Vagina (tissue), 2 donors: ENCODE measurements at places on chromosomes 7 and 10.

GRCh38 chr10:121418126-121418777 lies 180.0 kb downstream of the FGFR2 start:
- no peaks in the 10 kb centered on the region for H3K36me3 ChIP-seq
- H3K4me1 ChIP-seq = no peaks in the 10 kb centered on the region
- DNase-seq = no peak
- H3K27me3 ChIP-seq = no peaks in the 10 kb centered on the region
- H3K4me3 ChIP-seq = no peak overlapping the region
- no peak overlapping the region for H3K27ac ChIP-seq

- H3K36me3 ChIP-seq = no peaks in the 10 kb centered on the region
- H3K4me1 ChIP-seq = peaks cover 8% of the 10 kb centered on the region
- H3K27me3 ChIP-seq = no peaks in the 10 kb centered on the region
Observed at GRCh38 chr10:121187391-121187790, 336.2 kb downstream of the WDR11 start.

DNA sequence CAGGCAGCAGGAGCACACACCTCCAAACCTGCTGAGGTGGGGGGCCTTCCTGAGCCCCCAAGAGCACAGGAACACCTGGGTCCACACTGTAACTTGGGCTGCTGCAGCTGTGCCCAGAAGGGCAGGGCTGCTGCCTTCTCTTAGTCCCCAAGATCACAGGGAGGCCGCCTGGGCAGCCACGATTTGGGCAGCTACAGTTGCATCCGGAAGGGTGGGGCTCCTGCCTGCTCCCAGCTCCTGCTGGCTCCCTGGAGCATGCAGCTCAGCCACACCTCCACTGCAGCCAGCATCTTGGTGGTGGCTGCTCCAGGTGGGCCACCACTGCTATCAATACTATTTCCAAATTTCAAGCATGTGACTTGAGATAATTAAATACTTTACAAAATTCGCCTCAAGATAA lies 38.5 kb upstream of the AGMO start:
- no peaks in the 10 kb centered on the region for H3K4me1 ChIP-seq
- no peak overlapping the region for H3K27ac ChIP-seq
- no peak overlapping the region for H3K4me3 ChIP-seq
- H3K36me3 ChIP-seq = no peaks in the 10 kb centered on the region

GRCh38 chr7:54326592-54327167 lies 215.5 kb upstream of the VSTM2A start:
- no peaks in the 10 kb centered on the region for H3K36me3 ChIP-seq
- H3K4me3 ChIP-seq = no peak overlapping the region
- no peak for DNase-seq
- H3K4me1 ChIP-seq = no peaks in the 10 kb centered on the region
- H3K27ac ChIP-seq = no peak overlapping the region

GRCh38 chr10:74307061-74307651 lies 156.1 kb downstream of the ADK start:
- H3K27ac ChIP-seq = no peak overlapping the region
- H3K36me3 ChIP-seq = no peaks in the 10 kb centered on the region
- DNase-seq = no peak
- no peaks in the 10 kb centered on the region for H3K27me3 ChIP-seq
- no peak overlapping the region for H3K4me3 ChIP-seq

- H3K4me3 ChIP-seq = no peak overlapping the region
- peak overlapping the region; percentile 53 for H3K27ac ChIP-seq
- H3K4me1 ChIP-seq = peaks cover 23% of the 10 kb centered on the region
- DNase-seq = no peak
Observed at GRCh38 chr10:97407952-97408248, 6.8 kb upstream of the RRP12 start.

DNA sequence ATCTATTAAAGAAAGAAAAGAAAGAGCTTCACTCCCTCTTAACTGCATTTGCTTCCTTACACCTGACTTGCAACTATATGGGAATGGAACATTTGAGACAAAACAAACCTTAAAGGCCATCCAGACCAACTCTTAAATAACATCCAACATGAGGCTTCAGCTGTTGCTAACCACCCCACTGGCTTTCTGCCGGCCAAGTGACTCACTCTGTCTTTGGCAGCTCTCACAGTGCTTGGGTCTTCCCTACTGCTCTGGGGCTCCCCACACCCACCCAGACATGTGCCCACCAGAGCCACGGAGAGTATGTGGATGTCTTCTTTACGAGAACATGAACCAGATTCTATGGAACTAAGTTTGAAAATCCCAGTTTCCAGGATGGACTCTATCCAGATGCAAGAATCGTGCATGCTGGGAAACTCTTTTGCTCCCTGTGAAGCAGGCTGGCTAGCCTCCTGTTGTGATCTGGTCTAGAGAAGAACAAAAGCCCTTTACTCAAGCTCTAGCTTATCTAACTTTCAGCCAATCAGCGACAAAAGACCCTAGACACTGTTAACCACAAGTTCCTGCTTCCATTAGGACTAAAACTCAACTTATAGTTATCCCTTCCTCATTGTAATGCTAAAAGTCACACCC lies 245.7 kb downstream of the TCERG1L start:
- no peak for DNase-seq
- no peaks in the 10 kb centered on the region for H3K4me1 ChIP-seq
- H3K27me3 ChIP-seq = no peaks in the 10 kb centered on the region
- no peak overlapping the region for H3K4me3 ChIP-seq

- no peaks in the 10 kb centered on the region for H3K4me1 ChIP-seq
- H3K27me3 ChIP-seq = no peaks in the 10 kb centered on the region
- no peak overlapping the region for H3K27ac ChIP-seq
- no peaks in the 10 kb centered on the region for H3K36me3 ChIP-seq
- no peak for DNase-seq
Observed at GRCh38 chr10:93274419-93274818, 200.7 kb downstream of the CYP26A1 start.

DNA sequence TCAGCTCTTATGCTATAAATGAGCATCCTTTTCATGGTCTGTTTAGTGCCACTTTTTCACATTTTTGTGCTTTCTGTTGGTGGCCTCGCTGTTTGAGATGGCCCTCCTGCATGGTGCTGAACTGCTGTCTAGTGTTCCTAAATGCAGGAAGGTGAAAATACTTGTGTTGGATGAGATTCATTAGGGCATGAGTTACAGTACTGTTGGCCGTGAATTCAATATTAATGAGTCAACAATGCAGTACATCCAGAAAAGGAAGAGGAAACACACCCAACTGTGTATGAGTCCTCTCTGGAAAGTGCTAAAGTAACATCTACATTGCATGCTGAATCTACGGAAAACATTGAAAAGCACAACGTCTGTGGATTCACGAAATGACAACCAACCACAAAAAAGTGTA lies 124.0 kb downstream of the HERPUD2 start:
- no peak for DNase-seq
- no peaks in the 10 kb centered on the region for H3K36me3 ChIP-seq
- no peak overlapping the region for H3K27ac ChIP-seq

DNA sequence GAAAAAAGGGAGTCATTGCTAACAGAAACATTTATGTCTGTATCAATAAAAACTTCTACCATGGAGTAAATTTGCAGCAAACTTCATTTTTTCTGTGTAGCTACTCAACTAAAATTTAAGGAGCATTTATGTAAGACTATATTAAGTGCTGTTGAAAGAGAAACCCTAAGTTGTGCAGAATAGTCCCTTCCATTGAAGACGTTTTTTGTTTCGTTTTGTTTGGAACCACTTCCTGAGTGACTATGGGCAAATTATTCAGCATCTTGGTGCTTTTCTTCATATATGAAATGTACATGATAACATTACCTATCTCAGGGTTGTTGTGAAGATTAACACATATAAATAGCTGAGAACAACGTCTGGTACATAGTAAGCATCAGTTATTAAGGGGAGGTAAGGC lies 24.3 kb downstream of the SEM1 start:
- no peaks in the 10 kb centered on the region for H3K27me3 ChIP-seq
- DNase-seq = no peak
- no peak overlapping the region for H3K27ac ChIP-seq
- no peak overlapping the region for H3K4me3 ChIP-seq
- no peaks in the 10 kb centered on the region for H3K36me3 ChIP-seq

- H3K4me1 ChIP-seq = peaks cover 26% of the 10 kb centered on the region
- H3K27ac ChIP-seq = no peak overlapping the region
- H3K27me3 ChIP-seq = no peaks in the 10 kb centered on the region
- H3K4me3 ChIP-seq = no peak overlapping the region
- peak; percentile 58 for DNase-seq
Observed at GRCh38 chr10:49117376-49118070, 2.2 kb upstream of the VSTM4 start.

GRCh38 chr10:120221873-120222485 lies 235.0 kb upstream of the PLPP4 start:
- H3K4me3 ChIP-seq = no peak overlapping the region
- DNase-seq = no peak
- no peaks in the 10 kb centered on the region for H3K4me1 ChIP-seq
- H3K36me3 ChIP-seq = no peaks in the 10 kb centered on the region
- H3K27ac ChIP-seq = no peak overlapping the region
- no peaks in the 10 kb centered on the region for H3K27me3 ChIP-seq

GRCh38 chr10:1543596-1543995 lies 193.7 kb downstream of the ADARB2 start:
- no peaks in the 10 kb centered on the region for H3K36me3 ChIP-seq
- H3K27me3 ChIP-seq = no peaks in the 10 kb centered on the region
- no peak overlapping the region for H3K27ac ChIP-seq
- no peaks in the 10 kb centered on the region for H3K4me1 ChIP-seq

DNA sequence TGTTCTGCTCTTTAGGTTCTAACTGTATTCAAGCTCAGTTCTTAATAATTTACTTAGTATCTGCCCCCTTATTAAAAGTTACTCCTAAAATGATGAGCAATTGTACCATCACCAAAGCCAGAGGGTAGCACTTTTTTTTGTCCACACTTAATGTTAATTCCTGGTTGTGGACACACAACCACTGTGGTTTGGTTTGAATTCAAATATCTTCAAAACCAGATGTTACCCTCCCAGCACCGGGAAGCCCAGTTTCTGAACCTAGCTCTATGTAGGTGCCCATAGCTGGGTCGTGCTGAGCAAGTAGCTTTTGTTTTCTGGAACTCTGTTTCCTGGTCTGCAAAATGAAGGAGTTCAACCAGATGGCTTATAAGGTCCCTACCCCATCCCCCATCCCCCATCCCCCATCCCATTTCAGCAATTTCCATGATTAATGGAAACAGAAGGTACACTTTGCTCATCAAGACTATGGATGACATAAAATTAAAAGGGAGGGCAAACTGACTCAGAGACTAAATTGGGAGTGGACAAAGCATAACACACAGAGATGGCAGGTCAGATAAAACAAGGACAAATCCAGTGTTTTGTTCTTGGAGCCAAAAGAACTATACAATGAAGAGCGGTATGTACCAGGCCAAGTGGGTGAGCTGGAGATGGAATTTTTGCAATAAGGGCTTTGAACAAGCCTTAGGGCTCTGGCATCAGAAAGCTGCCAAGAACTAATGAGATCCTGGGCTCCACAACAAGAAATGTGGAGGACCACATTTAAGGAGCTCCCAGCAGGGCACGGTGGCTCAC lies 56.7 kb downstream of the DLG5 start:
- H3K27ac ChIP-seq = peak overlapping the region; percentile 59
- DNase-seq = no peak
- peaks cover 98% of the 10 kb centered on the region for H3K4me1 ChIP-seq
- no peaks in the 10 kb centered on the region for H3K27me3 ChIP-seq
- H3K4me3 ChIP-seq = no peak overlapping the region

DNA sequence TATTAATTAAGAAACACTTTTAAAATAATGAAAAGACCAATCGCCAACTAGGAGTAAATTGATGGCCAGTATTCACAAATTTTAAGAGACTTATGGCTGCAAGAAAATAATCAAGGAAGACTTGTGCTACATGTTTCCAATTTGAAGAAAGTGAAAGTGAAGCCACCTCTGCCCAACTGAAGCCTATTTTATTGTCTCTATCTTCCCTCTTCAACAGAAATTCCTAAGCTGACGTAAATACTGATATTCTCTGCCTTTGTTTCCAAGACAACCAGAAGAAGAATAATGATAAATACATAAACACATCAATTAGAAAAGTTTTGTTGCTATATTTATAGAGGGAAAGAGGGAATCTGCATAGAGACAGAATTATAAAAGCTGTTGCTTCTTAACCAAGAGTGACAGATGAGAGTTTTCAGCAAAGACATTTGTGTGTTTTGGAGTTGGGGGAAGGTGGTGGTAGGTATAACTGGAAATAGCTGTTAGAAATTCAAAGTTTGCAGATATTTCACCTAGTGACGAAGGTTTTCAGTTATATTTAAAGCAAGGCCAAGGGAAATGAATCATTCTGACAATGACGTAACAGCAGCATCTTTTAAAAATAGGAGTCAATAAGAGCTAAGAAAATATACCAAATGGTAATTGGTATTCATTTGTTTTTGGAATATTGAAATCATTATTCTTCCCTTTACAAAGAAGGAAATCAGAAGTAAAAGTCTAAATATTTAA lies 576.6 kb upstream of the SORCS1 start:
- H3K27me3 ChIP-seq = no peaks in the 10 kb centered on the region
- no peak overlapping the region for H3K27ac ChIP-seq
- H3K36me3 ChIP-seq = no peaks in the 10 kb centered on the region
- DNase-seq = no peak
- no peak overlapping the region for H3K4me3 ChIP-seq
- no peaks in the 10 kb centered on the region for H3K4me1 ChIP-seq

GRCh38 chr10:86815640-86816039 lies 59.2 kb downstream of the BMPR1A start:
- H3K4me3 ChIP-seq = no peak overlapping the region
- H3K27ac ChIP-seq = peak overlapping the region; percentile 58
- no peaks in the 10 kb centered on the region for H3K27me3 ChIP-seq
- DNase-seq = no peak
- H3K4me1 ChIP-seq = peaks cover 26% of the 10 kb centered on the region
- H3K36me3 ChIP-seq = no peaks in the 10 kb centered on the region

GRCh38 chr10:58513188-58514110 lies 777 bp downstream of the BICC1 start:
- peak overlapping the region; percentile 70 for H3K27ac ChIP-seq
- no peak for DNase-seq
- no peaks in the 10 kb centered on the region for H3K27me3 ChIP-seq
- peaks cover 5% of the 10 kb centered on the region for H3K4me1 ChIP-seq
- no peaks in the 10 kb centered on the region for H3K36me3 ChIP-seq

DNA sequence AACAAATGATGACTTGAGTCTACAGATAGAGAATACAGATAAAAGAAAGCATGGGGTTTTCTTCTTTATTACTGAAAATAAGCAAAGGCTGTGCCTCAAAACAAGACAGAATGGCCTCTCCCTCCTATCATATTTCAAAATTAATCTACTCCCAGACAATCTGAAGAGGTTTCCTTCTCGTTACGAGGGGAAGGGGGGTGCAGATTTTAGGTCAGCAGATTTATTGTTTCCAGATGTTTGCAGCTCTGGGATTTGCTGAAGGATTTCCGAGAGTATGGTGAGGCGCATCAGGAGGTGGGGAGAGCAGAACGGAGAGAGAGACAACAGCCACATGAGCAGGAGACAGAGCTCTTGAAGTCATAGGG lies 89.8 kb downstream of the KIAA1549 start:
- H3K27ac ChIP-seq = peak overlapping the region; percentile 14
- H3K4me3 ChIP-seq = no peak overlapping the region
- no peak for DNase-seq
- H3K36me3 ChIP-seq = no peaks in the 10 kb centered on the region
- no peaks in the 10 kb centered on the region for H3K27me3 ChIP-seq
- H3K4me1 ChIP-seq = no peaks in the 10 kb centered on the region

- H3K4me1 ChIP-seq = no peaks in the 10 kb centered on the region
- no peaks in the 10 kb centered on the region for H3K27me3 ChIP-seq
- H3K36me3 ChIP-seq = no peaks in the 10 kb centered on the region
- no peak overlapping the region for H3K4me3 ChIP-seq
- DNase-seq = no peak
Observed at GRCh38 chr10:44907556-44907955, 3.6 kb upstream of the TMEM72 start.
